Stimulated activated CD4-positive, alpha-beta T cell treated with anti-CD3 and anti-CD28 coated beads, Interleukin-1b, Interleukin-23, amount 100 ng/mL, for 4 hours (primary cell): ENCODE measurements at places on chromosomes 12 and 14.

DNA sequence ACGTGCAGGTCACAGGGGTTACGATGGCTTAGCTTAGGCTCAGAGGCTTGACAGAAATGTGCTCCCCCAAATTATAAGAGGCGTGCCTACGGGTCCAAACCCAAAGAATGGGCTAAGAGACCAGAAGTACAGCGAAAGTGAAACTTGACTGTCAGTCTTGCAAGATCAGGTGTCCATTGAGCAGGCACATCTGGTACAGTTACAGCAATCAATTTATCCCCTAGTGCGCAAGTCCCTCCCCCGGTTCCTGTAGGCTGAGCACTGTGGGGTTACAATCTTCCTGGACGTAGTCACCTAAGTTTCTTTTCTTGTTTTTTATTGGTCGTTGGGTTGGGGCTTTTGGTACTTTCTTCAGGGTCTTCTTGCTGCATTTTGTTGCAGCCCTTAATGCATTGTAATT, 134.2 kb downstream of the UNC79 start:
- no peak for DNase-seq

DNA sequence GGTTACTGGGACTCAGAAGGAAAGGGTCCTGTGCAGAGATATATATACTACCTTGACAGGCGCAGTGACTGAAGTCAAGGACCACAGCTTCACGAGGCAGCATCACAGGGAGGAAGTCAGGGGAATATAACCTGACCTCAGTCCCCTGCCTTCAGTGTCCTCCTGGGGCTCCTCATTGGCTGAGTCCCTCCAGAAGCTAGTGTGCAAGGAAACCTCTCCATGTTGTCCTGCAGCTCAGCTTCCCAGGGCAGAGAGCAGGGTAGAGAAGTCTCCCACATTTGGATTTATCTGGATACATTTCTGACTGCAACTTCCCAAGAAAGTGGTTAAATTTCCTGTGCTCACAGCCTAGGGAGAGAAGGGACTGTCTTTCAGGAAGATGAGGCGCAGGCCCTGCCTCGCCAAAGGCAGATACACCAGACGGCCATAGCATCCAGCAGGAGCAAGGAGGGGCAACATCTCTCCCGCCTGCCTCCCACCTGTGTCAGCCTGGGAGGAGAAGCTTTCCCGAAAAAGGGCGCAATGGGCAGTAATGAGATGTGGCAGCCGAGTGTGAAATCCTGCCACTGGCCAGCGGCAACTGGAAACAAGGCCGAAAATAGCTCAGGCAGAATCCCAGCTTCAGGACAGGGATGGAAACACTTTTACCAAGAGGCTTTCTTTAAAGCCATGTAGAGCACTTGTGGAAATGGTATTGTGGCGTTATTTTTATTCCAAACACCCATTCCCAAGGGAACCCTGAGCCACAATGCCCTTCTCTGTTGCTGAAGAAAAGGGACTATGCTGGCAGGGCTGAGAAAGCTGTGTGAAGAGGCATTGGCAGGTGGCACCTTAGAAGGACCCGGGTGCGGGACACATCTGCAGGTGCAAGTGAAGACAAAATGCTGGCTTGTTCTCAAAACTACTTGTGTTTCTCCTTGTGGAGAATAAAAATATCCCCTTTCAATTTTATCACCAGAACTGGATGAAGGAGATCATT, 54.9 kb upstream of the HIF1A start:
- no peak for DNase-seq

DNA sequence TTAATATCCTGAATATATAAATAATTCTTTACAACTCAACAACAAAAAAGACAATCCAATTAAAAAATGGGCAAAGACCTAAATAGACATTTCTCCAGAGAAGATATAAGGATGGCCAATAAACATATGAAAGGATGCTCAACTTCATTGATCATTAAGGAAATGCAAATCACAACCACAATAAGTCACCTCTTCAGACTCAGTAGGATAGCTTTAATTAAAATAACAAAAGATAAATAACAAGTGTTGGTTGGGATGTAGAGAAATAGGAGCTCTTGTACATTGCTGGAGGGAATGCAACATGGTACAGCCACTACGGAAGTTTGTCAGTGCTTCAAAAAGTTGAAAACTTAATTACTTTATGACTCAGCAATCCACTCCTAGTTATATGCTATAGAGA, 129.7 kb upstream of the OVCH1 start:
- no peak for DNase-seq

- DNase-seq = no peak
These were observed 86.7 kb downstream of the CALM1 start for GRCh38 chr14:90483571-90483974.

GRCh38 chr12:123105211-123105826, 45.6 kb downstream of the PITPNM2 start:
- DNase-seq = no peak

DNA sequence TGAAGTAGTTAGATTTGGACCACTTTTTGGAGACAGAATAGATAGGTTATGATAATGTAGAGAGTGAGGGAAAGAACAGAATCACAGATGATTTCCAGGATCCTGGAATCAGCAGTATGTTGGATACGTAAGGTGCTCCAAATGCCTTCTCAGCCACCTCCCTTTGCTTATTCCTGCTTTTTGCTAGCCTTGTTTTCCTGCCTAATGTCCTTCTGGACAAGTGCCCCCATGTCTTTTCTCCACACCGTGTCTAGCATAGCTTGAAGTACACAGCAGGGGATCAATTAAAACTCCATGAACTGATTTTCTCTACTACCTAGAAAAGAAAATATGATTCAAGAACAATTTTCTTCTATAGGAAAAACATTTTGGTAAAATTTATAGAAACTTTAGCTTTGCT, 144.0 kb downstream of the SYT1 start:
- DNase-seq = no peak

DNA sequence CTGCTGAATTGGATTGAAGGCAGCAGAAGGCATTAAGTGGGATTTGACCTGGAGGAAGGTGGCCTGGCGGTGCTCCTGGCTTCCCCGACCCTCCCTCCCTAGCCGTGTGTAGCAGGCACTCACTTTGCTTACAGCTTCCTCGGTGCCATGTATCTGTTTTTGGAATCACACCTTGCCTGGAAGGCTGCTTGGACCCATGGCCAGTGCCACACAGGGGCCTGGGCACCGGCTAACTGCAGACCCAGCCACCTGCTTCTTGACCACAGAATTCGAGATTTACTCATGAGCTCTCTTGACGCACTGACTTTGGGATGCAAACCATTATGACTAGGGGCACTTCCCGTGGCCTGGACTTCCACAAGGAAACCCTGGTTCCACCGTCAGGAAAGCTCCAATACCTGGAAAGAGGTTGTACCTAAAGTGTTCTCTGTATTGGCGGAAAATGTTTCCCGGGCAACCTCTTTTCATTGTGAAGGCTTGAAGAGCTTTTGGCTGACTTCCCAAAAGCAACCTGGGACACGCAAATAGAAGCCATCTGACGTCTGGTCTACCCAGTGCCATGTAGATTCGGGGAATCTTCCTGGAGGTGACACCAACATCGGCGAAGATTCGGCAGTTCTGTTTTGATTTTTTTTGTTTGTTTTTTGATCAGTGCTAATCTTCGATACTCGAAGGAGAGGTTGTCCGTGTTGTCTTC, 125.6 kb upstream of the RTL1 start:
- no peak for DNase-seq
